Fibroblast of the aortic adventitia (primary cell): ENCODE measurements at places on chromosomes 7 and 10.
A peak's percentile ranks its signal among the peaks of the same experiment; 100 is the strongest.

GRCh38 chr10:614139-614711 lies 75.2 kb downstream of the DIP2C start:
- no peak for DNase-seq

GRCh38 chr10:14603534-14604102 lies 171.1 kb downstream of the FAM107B start:
- DNase-seq: no peak

- DNase-seq: no peak
Observed at GRCh38 chr7:1738956-1739355, 68.9 kb downstream of the ELFN1 start.

DNA sequence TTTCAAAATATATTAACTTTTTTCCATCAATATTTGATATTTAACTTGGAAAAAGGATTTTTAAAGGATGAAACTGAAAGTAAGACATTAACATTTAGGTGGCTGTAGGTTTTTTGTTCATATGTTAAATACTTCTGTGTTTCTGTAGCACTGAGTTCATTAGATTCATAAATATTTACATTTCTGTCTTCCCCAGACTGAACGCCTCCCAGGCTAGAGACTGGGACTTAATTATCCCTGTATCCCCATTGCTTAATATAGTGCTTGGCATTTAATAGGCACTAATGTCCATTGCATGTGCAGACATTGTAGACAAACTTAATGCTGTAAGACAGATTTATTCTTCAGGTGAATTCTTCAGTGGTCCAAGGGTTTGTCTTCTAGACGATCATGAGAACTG lies 7.4 kb downstream of the PTPN12 start:
- no peak for DNase-seq

DNA sequence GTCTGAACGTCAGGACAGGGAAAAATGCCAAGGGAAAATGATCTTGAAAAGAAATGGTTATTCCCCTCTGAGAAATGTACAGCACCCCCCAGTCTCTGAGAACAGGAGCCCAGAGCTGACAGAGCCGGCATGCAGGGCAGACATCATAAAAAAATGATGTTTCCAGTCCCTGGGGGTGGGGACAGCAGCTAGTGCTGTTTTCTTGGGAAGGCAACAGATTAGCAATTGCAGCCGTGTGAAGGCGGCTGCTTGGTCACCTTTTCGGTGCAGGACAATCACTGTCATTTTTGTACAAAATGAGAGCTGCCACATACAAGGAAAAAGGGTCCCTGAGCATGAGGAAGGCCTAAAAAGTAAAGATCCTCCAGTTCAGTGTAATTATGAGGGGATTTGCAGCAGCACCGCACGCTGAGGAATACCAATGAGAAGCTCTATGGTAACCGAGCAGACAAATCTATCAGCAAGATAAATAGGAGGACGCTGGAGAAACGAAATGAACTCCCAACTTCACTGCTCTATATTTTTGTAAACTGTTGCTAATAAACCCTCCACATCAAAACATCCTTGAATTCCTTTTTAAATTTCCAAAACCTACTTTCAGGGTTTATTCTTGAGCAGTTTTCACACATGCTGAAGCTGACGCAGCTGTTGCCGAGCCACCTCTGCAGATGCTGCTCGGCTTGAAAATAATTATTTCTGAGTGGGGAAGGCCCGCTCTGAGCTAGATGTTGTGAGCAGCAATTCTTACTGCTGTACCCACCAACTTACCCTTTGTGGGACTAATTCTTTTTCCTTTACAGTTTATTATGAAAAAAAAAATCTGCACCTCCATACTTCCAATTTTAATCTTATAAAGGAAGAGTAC lies 98.2 kb upstream of the NEBL start:
- no peak for DNase-seq

GRCh38 chr7:55367283-55367840 lies 2.2 kb downstream of the LANCL2 start:
- no peak for DNase-seq

- DNase-seq: no peak
Observed at GRCh38 chr10:95524358-95525032, 36.7 kb downstream of the SORBS1 start.

- DNase-seq: no peak
Observed at GRCh38 chr10:94344522-94345122, 18.1 kb downstream of the NOC3L start.

DNA sequence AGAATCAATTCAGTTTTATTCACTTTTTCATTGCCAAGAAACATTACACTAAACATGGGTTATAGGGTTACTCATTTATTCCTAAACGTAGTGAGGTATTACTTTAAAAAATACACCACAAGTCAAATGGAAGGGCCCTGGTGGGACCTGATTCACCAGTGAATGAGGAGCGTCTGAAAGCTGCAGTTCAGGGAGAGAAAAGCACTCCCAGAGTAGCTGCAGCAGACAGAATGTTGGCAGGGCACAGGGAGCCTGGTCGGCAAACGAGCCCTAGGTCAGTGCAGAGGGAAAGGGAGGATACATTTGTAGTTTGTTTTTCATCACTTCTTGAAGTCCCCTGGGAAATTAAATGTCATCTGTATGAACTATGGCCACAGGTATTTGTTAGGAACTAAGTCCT lies 361.7 kb upstream of the ETV1 start:
- no peak for DNase-seq

DNA sequence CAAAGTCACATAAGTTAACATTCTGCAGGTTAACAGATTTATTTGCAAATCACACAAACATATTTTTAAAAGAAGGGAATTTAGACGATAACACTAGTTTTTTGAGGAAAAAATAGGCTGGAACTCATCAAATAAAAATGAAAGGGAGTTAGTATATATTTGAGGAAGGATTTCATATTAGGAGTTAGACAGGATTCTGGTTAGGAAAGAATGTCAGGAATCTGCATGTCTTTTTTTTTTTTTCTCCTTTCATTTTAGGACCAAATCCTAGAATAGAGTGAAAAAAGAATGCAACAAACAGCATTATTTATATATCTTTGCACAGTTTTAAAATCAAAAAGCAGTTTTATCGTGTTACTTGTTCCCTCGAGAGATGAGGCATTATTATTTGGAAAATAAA lies 8.9 kb upstream of the TRDMT1 start:
- DNase-seq: peak; percentile 69

GRCh38 chr7:104841798-104842197 lies 172.2 kb upstream of the KMT2E start:
- no peak for DNase-seq

DNA sequence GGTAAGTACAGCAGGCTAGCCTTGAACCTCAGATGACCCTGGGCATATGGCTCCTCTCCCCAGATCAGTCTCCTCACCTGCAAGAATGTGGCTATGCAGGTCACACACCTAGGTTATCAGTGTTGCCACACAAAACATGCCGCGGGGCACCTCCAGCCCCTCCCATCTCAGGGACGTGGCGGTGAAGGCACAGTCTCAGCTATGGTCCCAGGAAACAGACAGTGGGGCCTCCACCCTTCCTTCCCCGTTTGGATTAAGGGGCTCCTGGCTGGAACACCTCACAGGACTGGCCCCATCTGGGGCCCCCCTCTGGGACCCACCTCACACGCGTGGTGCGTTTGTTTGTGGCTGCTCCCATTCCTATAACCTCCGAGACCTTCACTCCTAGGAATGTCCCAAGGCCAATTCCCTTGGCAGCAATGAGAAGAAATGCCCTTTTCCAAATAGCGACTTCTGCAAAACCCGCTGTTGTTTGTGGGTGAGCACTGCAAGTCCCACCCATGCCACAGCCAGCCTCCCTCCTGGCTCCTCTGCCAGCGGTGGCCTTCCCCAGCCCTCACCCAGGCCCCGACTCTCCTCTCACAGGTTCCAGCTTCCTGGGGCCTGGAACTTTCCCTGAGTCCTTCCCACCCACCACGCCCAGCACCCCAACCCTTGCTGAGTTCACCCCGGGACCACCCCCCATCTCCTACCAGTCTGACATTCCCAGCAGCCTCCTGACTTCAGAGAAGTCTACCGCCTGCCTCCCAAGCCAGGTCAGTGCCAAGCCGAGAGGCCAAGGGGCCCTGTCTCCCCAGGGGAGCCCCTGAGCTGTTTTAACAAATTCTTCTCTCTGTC lies 17.1 kb downstream of the ZMIZ2 start:
- no peak for DNase-seq

GRCh38 chr10:13473986-13474385 lies 54.8 kb downstream of the BEND7 start:
- DNase-seq: no peak

DNA sequence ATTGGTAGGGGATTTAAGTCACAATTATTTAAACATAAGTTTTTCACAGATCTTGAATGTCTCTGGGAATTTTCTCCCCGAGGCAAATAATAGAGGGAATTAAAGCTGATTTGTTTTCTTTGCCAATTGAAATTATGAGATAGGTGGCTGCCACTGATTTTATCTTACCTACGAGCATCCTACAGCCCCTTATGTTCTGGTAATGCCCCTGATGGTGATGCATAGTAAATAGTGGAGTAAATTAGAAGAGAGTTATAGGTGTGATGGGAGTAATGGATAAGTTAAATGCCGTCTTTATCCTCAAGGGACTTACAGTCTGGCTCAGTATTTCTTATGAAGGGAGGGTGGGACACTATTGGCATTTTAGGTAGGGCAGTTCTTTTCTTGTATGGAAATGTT lies 58.1 kb downstream of the HDAC9 start:
- no peak for DNase-seq

DNA sequence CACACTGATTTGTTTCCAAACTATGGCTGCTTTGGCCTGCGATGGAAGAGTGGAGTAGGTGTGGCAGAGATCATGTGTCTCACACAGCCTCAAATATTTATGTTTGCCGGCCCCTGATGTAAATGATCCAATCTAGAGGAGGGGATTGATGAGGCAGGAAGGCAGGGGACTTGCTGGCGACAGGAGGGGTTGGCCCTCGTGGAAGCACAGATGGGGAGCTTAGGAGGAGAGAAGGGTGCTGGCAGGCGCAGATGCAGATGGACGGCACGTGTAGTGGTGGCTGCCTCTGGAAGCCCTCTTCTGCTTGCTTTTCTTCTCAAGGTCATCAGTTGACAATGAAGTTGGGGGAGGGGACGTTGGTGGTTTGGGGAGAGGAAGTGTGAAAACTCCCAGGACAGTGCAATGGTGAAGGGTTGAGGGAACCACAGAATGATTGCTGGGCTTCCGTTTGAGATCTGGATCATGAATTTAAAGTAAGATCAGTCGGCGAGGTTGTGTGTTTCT lies 15.4 kb downstream of the COL13A1 start:
- DNase-seq: no peak
